ENCODE measurements at places on chromosomes 2 and 18. TPM values are rescaled to one million over a fixed set of nuclear protein-coding genes. Genes with fewer than 3 reads are reported as not detected.
A peak's percentile ranks its signal among the peaks of the same experiment; 100 is the strongest.

DNA sequence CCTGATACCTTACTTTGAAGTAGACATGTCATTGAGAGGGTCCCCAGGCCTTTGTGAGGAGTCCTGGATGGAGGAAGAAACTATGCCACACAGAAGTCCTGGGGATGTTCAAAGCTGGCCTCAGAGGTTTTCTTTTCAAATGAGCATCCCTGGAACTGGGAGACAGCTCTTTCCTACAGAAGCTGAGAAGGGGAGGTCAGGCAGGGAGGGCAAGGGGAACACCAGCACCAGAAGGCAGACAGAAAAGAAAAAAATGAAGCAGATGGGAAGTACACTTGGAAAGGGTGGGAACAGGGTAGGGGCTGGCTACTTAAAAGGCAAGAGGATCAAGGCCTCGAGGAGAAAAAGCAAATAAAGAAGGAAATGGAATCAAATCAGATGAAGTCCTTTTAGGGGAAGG lies 120.0 kb downstream of the FMNL2 start:
- no peak for DNase-seq
- H3K27ac ChIP-seq = no peak overlapping the region
- no peaks in the 10 kb centered on the region for H3K36me3 ChIP-seq
- H3K4me1 ChIP-seq = no peaks in the 10 kb centered on the region
- no peak overlapping the region for H3K4me3 ChIP-seq

GRCh38 chr18:3332376-3332775 lies 70.4 kb downstream of the MYL12B start:
- no peak overlapping the region for H3K27ac ChIP-seq
- H3K4me3 ChIP-seq = no peak overlapping the region
- no peaks in the 10 kb centered on the region for H3K27me3 ChIP-seq
- no peak for DNase-seq
- no peaks in the 10 kb centered on the region for H3K4me1 ChIP-seq
- no peaks in the 10 kb centered on the region for H3K36me3 ChIP-seq

DNA sequence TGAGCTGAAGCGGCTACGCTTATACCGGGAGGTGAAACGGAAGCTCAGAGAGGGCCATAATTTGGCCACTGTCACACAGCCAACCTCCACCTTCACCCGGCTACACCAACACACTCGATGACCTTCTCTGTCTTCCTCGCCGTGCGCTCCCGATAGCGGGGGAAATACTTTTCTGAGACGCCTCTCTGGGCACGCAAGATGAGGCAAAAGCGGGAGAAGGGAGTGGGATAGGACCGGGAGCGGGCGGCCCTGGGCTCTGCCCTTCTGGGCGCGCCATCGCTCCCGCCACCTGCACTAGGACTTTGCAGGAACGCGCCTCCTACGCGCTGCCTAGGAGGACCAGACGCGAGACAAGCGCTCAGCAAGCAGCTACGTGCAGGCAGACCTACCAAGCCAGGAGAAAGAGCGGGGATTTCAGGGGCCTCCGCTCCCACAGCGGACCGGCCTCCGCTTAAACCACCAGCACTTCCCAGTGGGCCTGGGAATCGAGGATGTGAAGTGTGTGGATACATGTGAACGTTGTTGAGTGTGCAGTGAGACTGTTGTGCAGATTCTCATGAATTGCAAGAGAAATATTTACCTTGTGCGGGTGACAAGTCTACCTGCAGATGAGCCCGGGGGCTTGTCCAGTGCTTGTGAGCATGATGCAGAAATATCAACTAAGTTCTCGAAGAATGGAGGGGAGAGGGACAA lies 11.4 kb downstream of the SIX3 start:
- peaks cover 24% of the 10 kb centered on the region for H3K4me1 ChIP-seq
- no peak overlapping the region for H3K27ac ChIP-seq
- peaks cover 99% of the 10 kb centered on the region for H3K27me3 ChIP-seq

DNA sequence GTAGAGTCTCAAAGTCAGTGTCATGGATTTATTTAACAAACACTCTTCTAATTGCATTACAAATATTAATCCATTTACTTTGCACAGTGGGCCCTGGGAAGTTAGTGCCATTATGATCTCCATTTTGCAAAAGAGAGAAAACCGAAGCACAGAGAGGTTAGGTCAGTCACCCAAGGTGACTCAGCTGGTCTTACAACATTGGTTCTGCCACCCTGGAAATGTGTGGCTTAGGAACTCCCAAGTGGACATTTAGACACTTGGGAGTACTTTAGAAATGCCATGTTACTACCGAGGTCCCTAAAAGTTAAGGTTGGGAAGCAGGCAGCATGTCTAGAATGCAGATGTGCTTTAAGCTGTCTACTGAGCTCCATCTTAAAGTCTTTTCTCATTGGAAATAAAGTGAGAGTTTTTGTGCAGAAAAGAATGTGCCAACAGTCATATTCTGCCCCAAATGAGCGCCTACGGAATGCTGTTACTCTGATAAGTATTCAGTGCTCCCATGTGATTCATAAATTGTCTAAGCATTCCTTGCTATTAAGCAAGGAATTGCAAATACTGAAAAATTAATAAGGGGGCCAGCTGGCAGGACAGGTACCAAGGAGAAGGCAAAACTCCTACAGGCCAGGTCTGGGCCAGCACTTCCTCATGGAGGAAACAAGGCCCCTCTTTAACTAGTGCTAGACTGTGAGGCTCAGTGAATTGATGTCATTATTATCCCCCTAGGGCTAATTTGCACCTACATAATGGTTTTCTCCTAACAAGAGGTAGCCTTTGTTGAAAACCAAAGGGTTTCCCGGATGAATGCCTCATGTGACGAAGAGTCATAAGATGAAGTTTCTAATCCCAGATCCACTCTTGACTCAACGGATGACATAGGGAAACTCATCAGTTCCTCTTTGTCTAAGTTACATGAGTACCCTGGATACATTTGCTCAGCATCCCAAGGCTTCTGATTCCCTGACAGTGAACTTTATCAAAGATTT lies 16.3 kb downstream of the NRP2 start:
- peaks cover 24% of the 10 kb centered on the region for H3K4me1 ChIP-seq
- H3K4me3 ChIP-seq = no peak overlapping the region
- H3K36me3 ChIP-seq = no peaks in the 10 kb centered on the region
- no peak for DNase-seq
- no peaks in the 10 kb centered on the region for H3K27me3 ChIP-seq

DNA sequence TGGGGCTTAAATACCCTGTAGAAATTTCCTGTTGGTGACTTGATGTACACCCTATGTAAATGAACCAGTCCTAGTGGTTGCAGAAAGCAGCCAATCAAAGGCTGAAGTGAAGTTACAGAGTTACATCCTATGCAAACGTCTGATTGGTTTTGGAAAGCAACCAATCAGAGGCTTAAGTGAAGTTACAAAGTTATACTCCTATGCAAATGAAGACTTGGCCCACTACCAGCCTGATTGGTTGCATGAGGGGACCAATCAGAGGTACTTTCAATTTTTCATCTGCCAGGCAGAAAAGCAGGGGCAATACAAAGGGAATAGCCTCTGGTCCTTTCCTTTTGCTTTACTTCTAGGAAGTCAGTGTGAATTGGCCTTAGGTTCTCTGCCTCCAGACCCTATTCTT lies 13.6 kb upstream of the ZNF397 start:
- H3K27ac ChIP-seq = no peak overlapping the region
- no peaks in the 10 kb centered on the region for H3K4me1 ChIP-seq
- no peaks in the 10 kb centered on the region for H3K27me3 ChIP-seq
- no peak for DNase-seq
- H3K36me3 ChIP-seq = no peaks in the 10 kb centered on the region

DNA sequence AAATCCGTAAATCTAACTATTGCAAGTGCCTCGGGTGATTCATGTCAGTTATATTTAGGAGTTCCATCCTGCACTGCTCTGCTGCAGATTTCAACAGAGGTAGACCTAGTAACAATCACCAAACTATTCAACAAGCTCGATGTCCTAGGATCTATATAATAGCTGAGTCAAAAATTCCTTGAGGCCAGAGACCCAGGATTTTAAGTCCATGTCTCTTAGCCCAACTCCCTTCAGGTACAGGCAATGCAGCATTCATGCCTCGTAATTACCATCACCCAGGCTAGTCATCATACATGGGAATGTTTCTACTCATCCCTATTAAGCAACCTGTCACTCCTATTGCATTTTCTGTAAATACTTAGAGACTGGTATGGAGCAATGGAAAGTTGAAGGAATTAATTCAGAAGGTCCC lies 729 bp downstream of the TM4SF20 start:
- H3K4me1 ChIP-seq = peaks cover 18% of the 10 kb centered on the region
- H3K36me3 ChIP-seq = no peaks in the 10 kb centered on the region
- DNase-seq = no peak
- peak overlapping the region; percentile 24 for H3K27ac ChIP-seq
- H3K27me3 ChIP-seq = no peaks in the 10 kb centered on the region

GRCh38 chr2:23769364-23769763 lies 157.6 kb downstream of the ATAD2B start:
- no peaks in the 10 kb centered on the region for H3K36me3 ChIP-seq
- no peak overlapping the region for H3K4me3 ChIP-seq
- H3K27ac ChIP-seq = no peak overlapping the region

DNA sequence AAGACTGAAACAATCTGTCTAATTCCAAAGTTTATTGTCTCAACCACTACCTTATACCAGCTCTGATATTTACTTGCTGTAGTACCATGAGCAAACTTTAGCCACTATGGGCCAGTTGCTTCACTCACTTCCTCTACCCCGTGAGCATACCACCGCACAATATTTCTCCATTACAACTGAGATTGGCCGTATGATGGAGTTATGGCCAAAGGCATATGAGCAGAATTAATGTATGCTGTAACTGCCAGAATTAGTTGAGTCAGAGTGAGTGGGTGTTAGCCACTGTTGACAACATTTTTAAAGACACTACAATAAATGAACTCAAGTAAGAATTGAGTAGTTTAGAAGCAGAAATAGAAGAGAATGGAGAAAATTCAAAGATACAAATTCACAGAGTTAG lies 69.7 kb downstream of the LRATD1 start:
- DNase-seq = no peak
- no peak overlapping the region for H3K27ac ChIP-seq
- no peak overlapping the region for H3K4me3 ChIP-seq
- no peaks in the 10 kb centered on the region for H3K27me3 ChIP-seq
- no peaks in the 10 kb centered on the region for H3K36me3 ChIP-seq
- no peaks in the 10 kb centered on the region for H3K4me1 ChIP-seq

GRCh38 chr18:59159986-59160385 lies 20.3 kb downstream of the SEC11C start:
- no peak overlapping the region for H3K4me3 ChIP-seq
- no peak for DNase-seq
- no peak overlapping the region for H3K27ac ChIP-seq
- H3K4me1 ChIP-seq = no peaks in the 10 kb centered on the region
- no peaks in the 10 kb centered on the region for H3K27me3 ChIP-seq

DNA sequence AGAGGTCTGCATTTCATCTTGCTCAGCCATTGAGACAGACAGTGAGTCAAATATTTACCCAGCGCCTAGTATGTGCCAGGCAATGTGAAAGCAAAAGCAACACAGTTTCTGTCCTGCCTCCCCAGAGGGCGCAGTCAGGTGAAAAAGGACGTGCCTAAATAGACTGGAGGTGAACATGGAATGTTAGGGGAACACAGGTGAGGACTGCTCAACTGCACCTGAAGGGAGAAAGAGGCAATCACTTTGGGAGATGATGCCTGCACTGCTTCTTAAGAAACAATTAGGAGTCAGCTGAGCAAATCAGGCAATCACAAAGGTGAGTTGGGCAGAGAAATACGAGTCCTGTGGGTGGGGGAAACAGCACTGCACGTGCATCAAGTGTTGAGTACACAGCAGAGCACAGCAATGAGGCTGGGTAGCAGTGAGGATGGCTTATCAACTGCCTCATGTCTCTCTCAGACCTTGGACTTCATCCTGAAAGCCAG lies 218.3 kb upstream of the SMAD7 start:
- H3K27ac ChIP-seq = peak overlapping the region; percentile 53
- peak; percentile 30 for DNase-seq
- no peaks in the 10 kb centered on the region for H3K36me3 ChIP-seq

- H3K27ac ChIP-seq = no peak overlapping the region
- no peak overlapping the region for H3K4me3 ChIP-seq
- no peaks in the 10 kb centered on the region for H3K36me3 ChIP-seq
These were observed 46.1 kb upstream of the LRP1B start for GRCh38 chr2:142176941-142177340.

GRCh38 chr2:45770811-45771210 lies 119.3 kb downstream of the PRKCE start:
- H3K4me3 ChIP-seq = no peak overlapping the region
- peaks cover 18% of the 10 kb centered on the region for H3K4me1 ChIP-seq
- H3K36me3 ChIP-seq = no peaks in the 10 kb centered on the region
- DNase-seq = no peak
- H3K27ac ChIP-seq = peak overlapping the region; percentile 68

- H3K4me3 ChIP-seq = no peak overlapping the region
- no peaks in the 10 kb centered on the region for H3K36me3 ChIP-seq
- H3K4me1 ChIP-seq = peaks cover 12% of the 10 kb centered on the region
- H3K27ac ChIP-seq = no peak overlapping the region
- H3K27me3 ChIP-seq = peaks cover 44% of the 10 kb centered on the region
- no peak for DNase-seq
These were observed 181.0 kb upstream of the HNRNPA3 start for GRCh38 chr2:177031438-177032180.

DNA sequence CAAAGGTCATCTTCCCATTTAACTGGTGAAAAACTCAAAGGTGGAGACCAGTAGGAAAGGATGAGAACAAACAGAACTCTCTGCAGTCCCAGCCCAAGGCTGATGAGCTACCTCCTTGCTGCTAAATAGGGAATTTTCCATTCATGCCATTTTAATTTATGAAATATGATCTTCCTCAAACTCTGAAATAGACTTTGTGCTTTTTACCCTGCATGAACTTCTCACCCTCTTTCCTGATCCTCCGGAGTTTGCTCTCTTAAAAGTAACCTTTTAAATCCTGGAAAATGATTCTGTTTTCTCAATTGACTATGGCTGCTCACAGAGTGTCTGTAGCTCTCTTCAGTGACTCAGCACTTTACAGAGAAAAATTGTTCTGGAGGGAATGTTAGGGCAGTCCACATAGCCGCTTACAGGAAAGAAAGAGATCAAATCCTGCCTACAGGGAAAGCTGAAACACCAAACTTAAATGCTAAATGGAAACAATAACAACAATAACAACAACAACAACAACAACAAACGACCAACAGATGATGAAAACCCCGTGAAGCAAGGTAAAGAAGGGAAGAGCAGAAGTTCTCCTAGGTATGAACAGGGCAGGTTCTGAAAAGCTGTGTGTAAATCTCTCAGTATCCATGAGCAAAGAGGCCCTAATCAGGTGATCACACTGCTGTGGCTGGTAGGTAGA lies 79.8 kb upstream of the SESTD1 start:
- no peaks in the 10 kb centered on the region for H3K36me3 ChIP-seq
- no peaks in the 10 kb centered on the region for H3K27me3 ChIP-seq
- H3K4me1 ChIP-seq = peaks cover 14% of the 10 kb centered on the region
- no peak overlapping the region for H3K4me3 ChIP-seq
- DNase-seq = peak; percentile 35
- peak overlapping the region; percentile 62 for H3K27ac ChIP-seq

GRCh38 chr18:37282386-37283037 lies 283.1 kb downstream of the CELF4 start:
- H3K27ac ChIP-seq = no peak overlapping the region
- no peak overlapping the region for H3K4me3 ChIP-seq
- no peaks in the 10 kb centered on the region for H3K4me1 ChIP-seq
- no peaks in the 10 kb centered on the region for H3K36me3 ChIP-seq
- H3K27me3 ChIP-seq = no peaks in the 10 kb centered on the region

The ANKRD23 gene
- total RNA-seq = 2.0 TPM

The PSMA8 gene
- not detected for total RNA-seq

The RSAD2 gene
- total RNA-seq = 1.6 TPM

The HOXD13 gene
- total RNA-seq = 33.9 TPM

The ACVR1 gene
- total RNA-seq = 19.6 TPM
